ENCODE measurements at places on chromosomes 2 and 18.

DNA sequence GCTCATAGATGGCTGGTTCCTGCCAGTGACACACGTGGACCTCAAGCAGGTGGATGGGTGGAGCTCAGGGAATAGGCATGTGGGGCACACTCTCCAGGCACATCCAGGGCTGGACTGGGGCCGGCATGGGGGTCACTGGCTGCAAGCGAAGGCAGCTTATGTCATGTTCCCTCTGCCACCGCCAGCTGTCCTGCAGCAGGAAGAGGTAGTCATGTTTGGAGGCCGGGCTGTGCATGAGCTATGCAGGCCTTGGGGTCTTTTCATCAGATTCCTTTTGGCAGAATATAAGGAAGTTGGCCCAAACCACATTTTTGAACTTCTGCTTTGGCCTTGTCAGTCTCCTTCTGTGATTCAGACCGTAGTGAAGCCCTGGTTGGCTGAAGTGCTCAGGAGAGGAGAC is 61.5 kb downstream of the AGAP1 start:
- DNase-seq, result no peak

DNA sequence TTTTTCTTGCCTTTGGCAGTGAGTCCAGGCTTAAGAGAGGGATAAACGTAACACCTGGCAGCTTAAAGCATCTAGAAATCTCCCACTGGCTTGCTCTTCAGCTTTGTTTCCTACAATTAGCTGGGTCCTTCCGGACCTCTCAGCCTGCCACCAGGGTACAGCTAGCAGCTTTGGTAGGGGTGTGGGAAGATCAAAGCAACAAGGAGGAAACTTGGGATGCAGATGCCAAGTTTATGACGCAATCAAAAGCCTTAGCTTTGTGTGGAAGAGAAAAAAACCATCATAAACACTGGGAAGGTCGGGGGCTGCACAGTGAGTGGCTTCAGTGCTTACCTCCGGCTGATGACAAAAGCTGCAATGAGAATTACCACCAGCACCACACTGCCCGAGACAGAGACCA is 116.9 kb downstream of the EPHA4 start:
- DNase-seq, result no peak

DNA sequence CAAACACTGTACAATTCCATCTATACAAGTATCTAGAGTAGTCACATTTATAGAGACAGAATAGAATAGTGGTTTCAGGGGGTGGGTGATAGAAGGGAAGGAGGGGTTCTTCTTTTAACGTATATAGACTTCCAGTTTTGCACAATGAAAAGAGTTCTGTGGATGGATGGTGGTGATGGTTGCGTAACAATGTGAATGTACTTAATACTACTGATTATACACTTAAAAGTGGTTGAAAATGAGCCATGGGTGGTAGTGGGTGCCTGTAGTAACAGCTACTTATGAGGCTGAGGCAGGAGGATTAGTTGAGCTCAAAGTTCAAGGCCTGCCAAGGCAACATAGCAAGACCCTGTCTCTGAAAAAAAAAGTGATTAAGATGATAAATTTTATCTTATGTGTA is 85.8 kb downstream of the SETBP1 start:
- no peak for DNase-seq

GRCh38 chr2:38734299-38735058 is 16.7 kb downstream of the SRSF7 start:
- no peak for DNase-seq

GRCh38 chr2:15897431-15898098 is 42.8 kb upstream of the MYCN start:
- no peak for DNase-seq

- no peak for DNase-seq
These were observed 26.6 kb upstream of the RMDN2 start for GRCh38 chr2:37898448-37898847.

- DNase-seq, result no peak
These were observed 16.6 kb downstream of the SERPINB13 start for GRCh38 chr18:63603772-63604171.

- DNase-seq, result no peak
These were observed 338.8 kb upstream of the ID2 start for GRCh38 chr2:8343031-8343430.

GRCh38 chr2:27501042-27501441 is 4.4 kb downstream of the GCKR start:
- DNase-seq, result no peak

DNA sequence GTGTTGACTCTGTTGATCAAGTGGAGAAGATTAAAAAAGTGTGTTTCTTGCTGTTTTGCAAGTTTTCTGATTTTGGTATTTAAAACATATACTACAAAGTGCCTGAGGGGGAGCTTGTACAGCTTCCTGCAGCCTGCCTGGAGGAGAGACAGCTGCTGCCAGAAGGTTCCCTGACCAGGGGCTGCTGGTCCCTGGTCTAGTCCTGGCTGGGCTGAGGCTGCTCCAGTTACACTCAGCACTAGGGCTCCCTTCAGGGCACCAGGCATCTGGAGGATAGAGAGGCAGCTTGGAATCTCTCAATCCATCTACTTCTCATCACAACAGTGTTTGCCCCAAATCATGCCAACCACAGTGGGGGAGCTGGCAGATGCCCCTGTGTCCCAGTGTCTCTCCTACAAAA is 4.8 kb downstream of the MC2R start:
- DNase-seq, result no peak

DNA sequence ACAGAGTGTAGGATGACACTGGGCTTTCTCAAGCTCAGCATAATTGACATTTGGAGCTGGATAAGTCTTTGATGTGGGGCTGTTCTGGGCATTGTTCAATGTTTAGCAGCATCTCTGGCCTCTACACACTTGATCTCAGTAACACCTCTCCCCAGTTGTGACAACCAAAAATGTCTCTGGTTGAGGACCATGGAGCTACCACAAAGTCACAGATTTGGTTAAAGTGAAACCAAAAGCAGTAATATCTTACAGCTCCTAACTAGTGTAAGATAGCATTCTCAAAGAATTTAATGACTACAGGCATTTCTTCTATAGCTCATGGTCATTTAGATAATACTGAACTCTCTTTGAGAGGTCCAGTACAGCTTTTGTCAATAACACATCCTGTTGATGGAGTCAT is 23.4 kb upstream of the PAX3 start:
- DNase-seq, result no peak

- no peak for DNase-seq
These were observed 167.3 kb downstream of the MREG start for GRCh38 chr2:215845839-215846586.

DNA sequence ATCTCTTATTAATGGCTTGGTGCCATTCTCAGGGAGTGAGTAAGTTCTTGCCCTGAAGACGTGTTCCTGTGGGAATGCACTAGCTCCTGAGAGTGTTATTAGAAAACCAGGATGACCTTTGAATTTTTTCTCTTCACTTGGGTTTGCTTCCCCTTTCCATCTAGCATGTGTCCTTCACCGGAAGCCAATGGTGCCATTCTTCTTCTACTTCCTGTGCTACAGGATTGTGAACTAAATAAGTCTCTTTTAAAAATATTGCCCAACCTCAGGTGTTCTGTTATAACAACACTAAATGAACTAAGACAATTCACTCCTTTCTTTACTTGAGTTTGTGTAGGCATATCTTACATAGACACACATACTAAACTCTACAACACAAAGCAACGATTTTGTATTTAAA is 447.0 kb downstream of the SOX11 start:
- DNase-seq, result no peak
